Endodermal cell (in vitro differentiated cells): ENCODE measurements at places on chromosomes 11 and 22. TPM values are rescaled to one million over a fixed set of nuclear protein-coding genes. Genes with fewer than 3 reads are reported as not detected.

The CCDC87 gene
- 0.92 to 1.5 TPM (median 1.0 TPM) in 3 replicates for total RNA-seq

The TPST2 gene
- total RNA-seq, result 28.1 to 38.9 TPM (median 32.8 TPM) in 3 replicates

GRCh38 chr11:10392095-10393079 lies 62.7 kb upstream of the AMPD3 start:
- no peak for DNase-seq

- DNase-seq, result no peak
These were observed 333.9 kb upstream of the C11orf87 start for GRCh38 chr11:109088086-109088485.

The NLRP10 gene
- not detected in 3 replicates for total RNA-seq
